Activated T-helper 2 cell treated with anti-CD3 and anti-CD28 coated beads, Interferon-gamma antibody, Interleukin-2, Interleukin-4, amounts not matched to agents 10 μg/mL and 5 μg/mL and 100 μg/mL, durations not matched to agents 14 hours and 24 hours and 36 hours (primary cell): ENCODE measurements at places on chromosomes 2 and 18. TPM values are rescaled to one million over a fixed set of nuclear protein-coding genes. Genes with fewer than 3 reads are reported as not detected.

DNA sequence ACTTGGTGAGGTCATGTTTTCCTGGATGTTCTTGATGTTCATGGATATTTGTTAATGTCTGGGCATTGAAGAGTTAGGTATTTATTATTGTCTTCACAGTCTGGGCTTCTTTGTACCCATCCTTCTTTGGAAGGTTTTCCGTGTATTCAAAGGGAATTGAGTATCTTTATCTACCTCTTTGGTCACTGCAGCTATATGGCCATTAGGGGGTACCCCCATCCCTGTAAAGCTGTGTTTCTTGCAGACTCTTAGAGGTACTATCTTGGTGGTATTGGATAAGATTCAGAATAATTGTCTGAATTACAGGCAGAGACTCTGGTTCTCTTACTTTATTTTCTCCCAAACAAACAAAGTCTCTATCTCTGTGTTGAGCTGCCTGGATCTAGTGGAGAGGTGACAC is 401.6 kb upstream of the FSIP2 start:
- H3K36me3 ChIP-seq: no peaks in the 10 kb centered on the region
- no peaks in the 10 kb centered on the region for H3K4me1 ChIP-seq
- H3K27me3 ChIP-seq: no peaks in the 10 kb centered on the region
- H3K27ac ChIP-seq: no peak overlapping the region

DNA sequence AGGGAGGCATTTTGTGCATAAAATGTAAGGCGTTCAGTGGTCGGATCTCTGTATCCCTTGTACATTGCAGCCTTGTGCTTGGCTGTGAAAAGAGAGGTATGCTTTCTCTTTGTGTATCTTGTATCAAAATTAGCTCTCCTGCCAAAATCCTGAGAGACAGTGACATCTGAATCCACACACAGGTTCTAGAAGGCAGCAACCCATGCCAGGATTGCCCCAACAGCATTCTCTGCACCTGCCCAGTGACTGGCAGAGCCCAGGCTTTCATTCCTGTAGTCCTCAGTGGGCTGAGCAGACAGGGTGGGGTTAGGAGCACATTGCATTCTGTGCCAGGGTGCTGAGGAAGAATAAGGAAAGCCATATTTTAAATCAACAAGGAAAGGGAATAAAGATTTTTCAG is 740.3 kb upstream of the RAB6C start:
- no peak overlapping the region for H3K4me3 ChIP-seq
- H3K4me1 ChIP-seq: no peaks in the 10 kb centered on the region
- no peak for DNase-seq
- no peaks in the 10 kb centered on the region for H3K27me3 ChIP-seq

- H3K36me3 ChIP-seq: no peaks in the 10 kb centered on the region
- no peak overlapping the region for H3K27ac ChIP-seq
- no peaks in the 10 kb centered on the region for H3K4me1 ChIP-seq
- no peak for DNase-seq
- H3K4me3 ChIP-seq: no peak overlapping the region
These were observed 270.6 kb upstream of the RGPD4 start for GRCh38 chr2:107556038-107556627.

Gene MTX2
- total RNA-seq: 26.0 and 26.2 TPM in 2 replicates

DNA sequence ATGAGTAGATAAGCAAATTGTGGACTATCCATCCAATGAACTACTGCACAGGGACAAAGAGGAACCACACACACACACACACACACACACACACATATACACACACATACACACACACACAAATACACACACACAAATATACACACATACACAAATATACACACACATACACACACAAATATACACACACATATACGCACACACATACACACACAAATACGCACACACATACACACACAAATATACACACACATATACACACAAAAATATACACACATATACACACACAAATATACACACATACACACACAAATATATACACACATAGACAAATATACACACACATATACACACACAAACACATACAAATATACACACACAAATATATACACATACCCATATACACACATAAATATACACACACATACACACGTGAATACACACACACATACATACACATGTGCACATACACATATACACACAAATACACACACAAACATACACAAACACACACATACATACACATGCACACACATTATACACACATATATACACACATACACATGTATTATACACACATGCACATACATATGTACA is 19.8 kb upstream of the EFHD1 start:
- no peak overlapping the region for H3K27ac ChIP-seq
- H3K27me3 ChIP-seq: no peaks in the 10 kb centered on the region
- H3K36me3 ChIP-seq: no peaks in the 10 kb centered on the region
- no peak for DNase-seq
- H3K4me3 ChIP-seq: no peak overlapping the region

DNA sequence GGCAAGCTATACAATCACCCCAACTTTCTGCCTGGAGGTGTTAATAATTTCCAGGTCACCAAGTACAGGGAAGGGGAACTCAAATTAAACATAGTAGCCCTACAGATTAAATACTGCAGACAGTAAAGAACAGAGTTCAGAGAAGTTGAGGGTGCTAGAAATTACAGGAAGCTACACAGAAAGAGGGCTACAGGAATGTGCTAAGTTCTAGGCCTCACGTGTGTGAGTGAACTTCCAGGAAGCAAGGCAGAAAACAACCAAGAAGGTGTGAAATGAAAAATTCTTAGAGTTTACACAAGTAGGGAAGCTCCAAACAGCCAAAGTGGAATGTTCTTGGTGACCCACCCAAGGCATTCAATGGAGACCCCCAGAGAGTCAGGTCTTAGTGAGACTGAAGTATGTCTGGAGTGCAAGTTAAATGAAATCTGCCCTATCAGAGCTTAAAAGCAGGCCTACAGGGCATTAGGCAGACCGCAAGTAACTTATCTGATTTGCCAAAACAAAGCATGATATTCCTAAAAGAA is 58.1 kb upstream of the RNU4ATAC start:
- H3K4me1 ChIP-seq: peaks cover 22% of the 10 kb centered on the region
- no peaks in the 10 kb centered on the region for H3K27me3 ChIP-seq
- DNase-seq: no peak
- H3K27ac ChIP-seq: no peak overlapping the region

Gene SETBP1
- 27.3 and 27.4 TPM in 2 replicates for total RNA-seq

DNA sequence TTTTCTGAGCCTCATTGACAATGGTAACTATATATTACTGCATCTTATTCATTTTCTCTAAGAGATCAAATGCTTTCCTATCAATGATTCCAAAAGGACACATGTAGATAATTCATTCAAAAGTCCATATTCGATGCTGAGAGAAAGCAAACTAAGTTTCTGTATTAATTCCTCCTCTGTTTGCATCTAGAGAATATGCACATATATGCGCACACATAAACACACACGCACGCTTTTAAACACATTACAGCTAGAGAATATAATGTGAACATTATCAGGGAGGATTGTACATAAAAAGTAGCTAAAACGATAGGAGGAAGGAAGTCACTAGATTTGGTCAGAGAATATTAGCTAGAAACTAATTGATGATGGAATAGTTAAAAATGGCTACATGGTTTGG is 379.0 kb upstream of the NETO1 start:
- H3K4me3 ChIP-seq: no peak overlapping the region
- H3K27me3 ChIP-seq: no peaks in the 10 kb centered on the region
- no peak for DNase-seq
- H3K27ac ChIP-seq: no peak overlapping the region
- no peaks in the 10 kb centered on the region for H3K4me1 ChIP-seq

Gene TMEM247
- total RNA-seq: not detected in 2 replicates

GRCh38 chr2:7190587-7191324 is 273.5 kb downstream of the RNF144A start:
- H3K4me1 ChIP-seq: no peaks in the 10 kb centered on the region
- no peak for DNase-seq
- H3K36me3 ChIP-seq: no peaks in the 10 kb centered on the region

DNA sequence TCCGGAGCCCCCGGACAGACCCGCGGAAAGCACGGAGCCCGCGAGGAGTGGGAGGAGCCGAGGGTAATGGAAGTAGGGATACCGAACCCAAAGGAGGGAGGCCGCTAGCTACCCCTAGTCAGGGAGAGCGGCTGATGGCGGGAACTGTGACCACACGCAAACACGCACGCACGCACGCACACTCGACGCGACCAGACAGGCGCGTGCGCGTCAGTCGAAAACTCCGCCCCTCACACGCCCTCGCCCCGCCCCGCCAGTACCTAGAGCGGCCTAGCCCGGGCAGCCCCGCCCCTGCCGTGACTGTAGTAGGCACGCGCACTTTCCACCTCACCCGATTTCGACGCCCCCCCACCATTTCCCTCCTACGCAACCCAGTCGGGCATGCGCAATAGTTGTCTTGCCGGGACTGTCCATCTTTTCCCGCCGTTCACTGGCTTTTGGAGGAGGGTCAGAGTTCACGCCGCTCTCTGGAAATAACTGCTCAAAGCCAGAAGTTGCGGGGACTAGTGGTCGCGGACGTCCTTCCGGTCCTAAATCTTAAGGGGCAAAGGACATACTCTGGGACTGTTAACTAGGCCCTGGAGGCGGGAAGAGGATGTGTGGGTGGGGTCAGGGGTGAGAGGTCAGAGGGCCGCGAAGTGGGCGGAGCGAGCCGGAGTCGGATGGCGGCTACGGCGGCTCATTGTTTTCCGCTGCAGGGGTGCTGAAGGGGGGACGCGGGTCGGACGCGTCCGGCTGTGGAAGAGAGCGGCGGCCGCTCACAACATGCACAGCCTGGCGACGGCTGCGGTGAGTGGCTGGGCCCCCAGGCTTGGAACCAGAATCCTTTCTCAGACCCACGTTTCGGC is at the start of the genes CNOT9 and USP37:
CNOT9 (plus strand) TSS at position 650 of the 848 bp plus-strand sequence; CDS start at position 766, 116 bp downstream.
USP37 (minus strand) TSS at position 162 of the 848 bp plus-strand sequence. CDS start 9,698 bp downstream, outside the sequence.
- peak within 1 kb of the TSS; percentile 93 for H3K4me3 ChIP-seq
- DNase-seq: peak; percentile 100

DNA sequence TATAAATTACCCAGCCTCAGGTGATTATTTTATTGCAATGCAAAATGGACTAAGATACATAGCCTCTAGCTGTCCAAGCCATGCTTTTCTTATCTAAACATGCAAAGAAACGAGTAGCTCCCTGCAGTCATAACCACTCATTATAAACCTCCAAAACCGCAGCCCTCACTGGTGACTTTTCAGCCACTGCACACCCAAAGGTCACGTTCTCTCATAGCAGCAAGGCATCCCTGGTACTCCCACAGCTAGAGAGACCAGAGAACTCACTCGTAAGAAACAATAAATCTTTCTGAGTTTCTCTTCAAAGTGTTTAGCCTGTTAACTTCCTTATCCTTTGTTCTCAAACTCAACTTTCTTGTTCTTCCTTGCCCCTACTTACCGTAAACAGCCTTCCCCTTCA is 28.5 kb upstream of the RALBP1 start:
- no peak for DNase-seq
- H3K27ac ChIP-seq: no peak overlapping the region
- peaks cover 15% of the 10 kb centered on the region for H3K27me3 ChIP-seq
- no peak overlapping the region for H3K4me3 ChIP-seq
- no peaks in the 10 kb centered on the region for H3K36me3 ChIP-seq

Gene CKAP2L
- total RNA-seq: 24.4 and 27.2 TPM in 2 replicates

Gene RETSAT
- total RNA-seq: 26.3 and 29.6 TPM in 2 replicates

DNA sequence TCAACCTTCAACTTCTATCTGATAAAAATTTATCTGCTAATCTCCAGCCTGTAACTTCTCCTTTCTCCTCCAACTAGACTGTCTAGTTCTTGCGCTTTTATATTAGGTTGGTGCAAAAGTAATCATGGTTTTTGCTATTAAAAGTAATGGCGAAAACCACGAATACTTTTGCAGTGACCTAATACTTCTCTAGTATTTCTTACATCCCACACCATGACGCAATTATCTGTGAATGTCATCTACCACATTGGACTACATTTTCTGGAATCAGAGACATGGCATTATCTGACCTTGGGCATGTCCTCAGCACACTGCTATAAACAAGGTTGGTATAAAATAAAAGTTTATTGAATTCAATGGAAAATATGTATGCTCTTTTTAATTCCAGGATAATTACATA is 370.2 kb upstream of the LYPD1 start:
- H3K36me3 ChIP-seq: no peaks in the 10 kb centered on the region
- H3K4me1 ChIP-seq: no peaks in the 10 kb centered on the region
- DNase-seq: no peak
- H3K27ac ChIP-seq: no peak overlapping the region

DNA sequence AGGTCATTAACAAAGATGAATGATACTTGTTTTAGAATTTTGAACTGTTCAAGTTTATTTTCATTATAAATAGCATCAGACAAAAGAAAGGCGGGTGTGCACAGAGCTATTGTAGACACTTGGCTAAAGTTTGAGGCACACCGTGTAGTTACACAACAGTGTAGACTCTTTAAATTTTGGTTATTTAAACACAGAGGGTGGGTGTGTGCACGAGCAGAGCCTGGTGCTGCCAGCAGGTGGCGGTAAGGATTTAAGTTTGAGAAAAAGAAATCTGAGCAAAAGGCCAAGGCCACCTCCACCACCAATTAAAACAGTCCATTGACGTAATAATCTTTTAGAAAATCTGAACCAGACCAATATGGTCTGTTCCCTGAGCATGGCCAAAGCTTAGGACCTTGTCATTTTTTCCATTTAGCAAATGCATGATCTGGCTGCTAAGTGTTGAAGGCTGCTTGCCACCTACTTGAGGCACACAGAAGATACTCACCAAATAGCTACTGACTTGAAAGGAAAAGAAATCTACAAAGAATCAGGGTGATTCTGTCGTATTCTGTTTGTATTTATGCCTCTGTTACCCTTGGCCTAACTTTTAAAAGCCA is 14.3 kb downstream of the COPS7B start:
- no peak overlapping the region for H3K4me3 ChIP-seq
- peak; percentile 19 for DNase-seq
- H3K27me3 ChIP-seq: no peaks in the 10 kb centered on the region
- peaks cover 45% of the 10 kb centered on the region for H3K36me3 ChIP-seq
- no peak overlapping the region for H3K27ac ChIP-seq

Gene SERPINB12
- total RNA-seq: not detected in 2 replicates

DNA sequence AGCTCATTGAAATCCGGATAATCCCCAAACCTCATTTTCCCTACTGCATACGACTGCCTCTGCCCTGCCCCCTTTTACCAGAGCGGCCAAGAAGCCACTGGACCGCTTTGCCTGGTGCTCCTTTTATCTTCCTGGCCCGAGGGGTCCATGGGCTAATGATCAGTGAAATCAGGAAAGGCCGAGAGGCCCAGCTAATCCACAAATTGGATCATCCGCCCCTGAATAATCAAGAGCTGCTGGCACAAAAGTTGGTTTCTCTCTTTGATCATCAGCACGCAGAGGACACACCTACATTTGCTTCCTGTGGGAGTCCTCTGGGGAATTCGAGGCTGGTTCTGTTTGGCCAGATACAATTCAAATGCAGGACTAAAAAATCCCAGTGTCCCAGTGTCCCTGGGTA is 144.5 kb downstream of the INSIG2 start:
- no peak overlapping the region for H3K4me3 ChIP-seq
- H3K4me1 ChIP-seq: no peaks in the 10 kb centered on the region
- no peak for DNase-seq
- no peak overlapping the region for H3K27ac ChIP-seq

Gene SMAD7
- total RNA-seq: 21.1 and 22.4 TPM in 2 replicates

DNA sequence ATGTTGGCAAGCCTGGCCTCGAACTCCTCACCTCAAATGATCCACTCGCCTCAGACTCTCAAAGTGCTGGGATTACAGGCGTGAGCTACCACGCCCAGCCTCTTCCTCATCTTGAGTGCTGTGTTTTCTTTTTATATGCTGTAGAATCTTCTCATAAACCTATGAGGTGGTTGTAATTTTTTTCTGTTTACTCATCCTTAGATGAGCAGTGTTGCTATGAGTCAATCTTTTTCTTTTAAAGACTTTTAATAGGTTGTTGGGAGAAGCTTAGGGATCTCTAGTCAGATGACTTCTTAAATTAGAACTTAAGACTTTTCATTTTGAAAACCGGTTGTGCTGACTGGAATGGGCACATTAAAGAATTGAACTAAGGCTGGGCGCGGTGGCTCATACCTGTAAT is 8.7 kb upstream of the AAK1 start:
- no peak overlapping the region for H3K4me3 ChIP-seq
- no peaks in the 10 kb centered on the region for H3K27me3 ChIP-seq
- no peak for DNase-seq
- H3K27ac ChIP-seq: peak overlapping the region; percentile 74
- H3K4me1 ChIP-seq: peaks cover 50% of the 10 kb centered on the region
